ENCODE measurements at places on chromosomes 3 and 15.

- DNase-seq = no peak
These were observed at the start of gene ECE2 for GRCh38 chr3:184275961-184276910. Gene ECE2 (plus strand): TSS chr3:184276022. CDS start chr3:184276154, 132 bp downstream.

DNA sequence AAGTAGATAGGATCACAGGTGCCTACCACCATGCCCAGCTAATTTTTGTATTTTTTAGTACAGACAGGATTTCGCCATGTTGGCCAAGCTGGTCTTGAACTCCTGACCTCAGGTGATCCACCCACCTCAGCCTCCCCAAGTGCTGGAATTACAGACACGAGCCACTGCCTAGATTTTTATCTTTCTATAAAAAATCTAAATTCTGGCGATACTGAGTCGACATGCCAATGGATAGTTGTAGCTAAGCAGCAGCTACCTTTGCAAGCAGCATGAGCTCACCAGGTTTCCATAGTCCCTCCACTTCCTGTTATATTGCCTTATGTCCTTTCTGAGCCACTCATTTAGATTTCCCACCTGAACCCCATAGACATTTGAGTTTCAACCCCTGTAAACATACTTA, 13.1 kb upstream of the FMN1 start:
- DNase-seq = no peak

GRCh38 chr15:44250566-44251205, 37.8 kb upstream of the GOLM2 start:
- DNase-seq = no peak

GRCh38 chr3:184339001-184339400, 1.6 kb downstream of the FAM131A start:
- DNase-seq = no peak

DNA sequence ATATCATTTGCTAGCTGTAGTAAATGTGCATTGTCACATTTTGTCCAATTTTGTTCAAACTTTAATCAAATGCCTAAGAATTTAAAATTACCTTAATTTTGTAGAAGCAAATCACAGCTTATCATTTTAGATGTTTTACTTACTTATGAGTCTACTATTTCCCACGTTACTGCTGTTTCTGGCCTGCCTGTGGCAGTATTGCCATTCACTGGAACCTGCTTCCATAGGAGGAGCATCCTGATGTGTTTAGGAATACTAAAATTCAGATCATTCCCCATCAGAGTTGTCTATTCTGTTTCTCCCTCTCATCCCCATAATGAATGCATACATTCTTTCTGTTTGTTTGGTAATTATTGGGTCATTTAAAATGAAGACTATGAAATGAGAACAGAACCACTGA, 119.5 kb upstream of the SNRPN start:
- no peak for DNase-seq

GRCh38 chr3:75337226-75337900, 326.8 kb upstream of the FRG2C start:
- no peak for DNase-seq

GRCh38 chr3:194312186-194312742, 38.9 kb downstream of the CPN2 start:
- no peak for DNase-seq

DNA sequence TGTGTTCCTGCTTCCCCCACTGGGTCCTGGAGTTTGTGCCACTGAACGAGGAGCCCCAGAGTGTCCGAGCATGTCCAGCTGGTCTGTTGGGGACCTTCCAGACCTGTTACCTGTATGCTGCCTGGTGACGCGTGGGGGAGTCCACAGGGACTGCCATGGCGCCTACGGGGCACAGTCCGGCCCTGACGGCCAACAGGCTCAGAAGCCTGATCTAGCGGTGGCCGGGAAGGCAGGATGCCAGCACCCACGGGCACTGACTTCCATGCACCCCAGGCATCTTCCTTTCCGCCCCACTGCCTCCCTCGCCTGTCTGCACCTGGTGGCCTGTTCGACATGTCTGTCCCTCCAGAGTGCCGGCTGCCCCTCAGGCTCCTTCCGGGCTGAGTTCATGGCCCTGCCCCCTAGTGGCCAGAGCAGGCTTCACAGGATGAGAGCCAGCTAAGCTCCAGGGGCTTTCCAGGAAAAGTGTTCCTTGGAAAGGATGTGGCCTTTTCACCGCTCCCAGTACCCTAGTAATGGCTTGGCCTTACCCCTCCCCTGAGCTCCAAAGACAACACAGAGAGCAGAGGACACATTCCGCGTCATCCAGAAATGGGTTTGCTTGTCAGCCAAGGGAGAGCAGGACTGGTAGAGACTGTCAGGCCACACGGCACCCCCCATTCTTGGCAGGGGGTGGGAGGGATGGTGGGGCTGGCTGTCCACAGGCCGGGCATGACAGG, 35.7 kb downstream of the NGRN start:
- no peak for DNase-seq

GRCh38 chr3:40766396-40766795, 241.6 kb downstream of the ZNF621 start:
- DNase-seq = no peak

DNA sequence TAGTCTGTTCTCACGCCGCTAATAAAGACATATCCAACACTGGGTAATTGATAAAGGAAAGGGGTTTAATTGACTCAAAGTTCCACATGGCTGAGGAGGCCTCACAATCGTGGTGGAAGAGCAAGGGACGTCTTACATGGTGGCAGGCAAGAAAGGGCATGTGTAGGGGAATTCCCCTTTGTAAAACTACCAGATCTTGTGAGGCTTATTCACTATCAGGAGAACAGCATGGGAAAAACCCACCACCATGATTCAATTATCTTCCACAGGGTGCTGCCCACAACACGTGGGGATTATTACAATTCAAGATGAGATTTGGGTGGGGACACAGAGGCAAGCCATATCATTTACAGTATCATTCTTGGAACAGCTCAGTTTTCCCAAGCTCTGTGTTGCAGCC, 268.0 kb downstream of the SUCLG2 start:
- DNase-seq = no peak

DNA sequence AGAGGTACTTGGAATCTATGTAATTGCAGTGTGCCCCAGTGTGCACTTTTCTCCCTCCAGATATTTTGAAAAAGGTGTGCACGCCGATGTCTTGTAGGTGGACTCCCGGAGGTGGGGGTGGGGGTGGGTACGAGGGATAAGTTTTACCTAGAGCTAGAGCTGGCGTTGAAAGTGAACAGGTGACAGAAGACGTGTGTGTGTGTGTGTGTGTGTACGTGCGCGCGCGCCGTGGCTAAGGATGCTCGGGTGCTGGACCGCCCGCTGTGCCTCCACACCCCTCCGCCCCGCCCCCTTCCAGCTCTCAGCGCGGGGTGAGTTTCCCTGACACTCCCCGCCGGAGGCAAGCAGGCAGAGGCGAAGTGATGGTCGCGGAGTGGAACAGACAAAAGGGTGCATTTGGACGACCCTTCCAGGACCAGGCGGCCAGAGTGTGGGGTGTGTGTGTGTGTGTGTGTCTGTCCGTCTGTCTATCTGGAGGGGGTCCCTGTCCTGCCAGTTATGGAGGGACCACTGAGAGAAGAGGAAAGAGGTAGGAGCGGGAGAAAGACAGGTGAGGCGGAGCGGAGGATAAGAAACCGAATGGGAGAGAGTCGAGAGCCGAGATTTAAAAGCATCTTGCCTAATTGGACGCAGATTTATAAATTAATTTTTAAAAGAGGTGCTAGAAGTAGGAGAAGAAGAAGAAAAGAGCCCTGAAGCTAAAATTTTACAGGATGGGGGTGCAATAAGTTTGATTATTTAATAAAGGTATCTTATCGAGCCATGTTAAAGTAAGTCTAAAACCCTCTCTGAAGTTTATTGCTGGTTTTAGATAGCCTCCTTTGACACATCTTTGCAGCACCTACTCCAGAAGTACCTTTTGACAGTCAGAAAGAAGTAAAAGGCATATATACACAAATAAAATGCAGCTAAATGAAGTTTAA, 335.8 kb upstream of the THRB start:
- DNase-seq = no peak

DNA sequence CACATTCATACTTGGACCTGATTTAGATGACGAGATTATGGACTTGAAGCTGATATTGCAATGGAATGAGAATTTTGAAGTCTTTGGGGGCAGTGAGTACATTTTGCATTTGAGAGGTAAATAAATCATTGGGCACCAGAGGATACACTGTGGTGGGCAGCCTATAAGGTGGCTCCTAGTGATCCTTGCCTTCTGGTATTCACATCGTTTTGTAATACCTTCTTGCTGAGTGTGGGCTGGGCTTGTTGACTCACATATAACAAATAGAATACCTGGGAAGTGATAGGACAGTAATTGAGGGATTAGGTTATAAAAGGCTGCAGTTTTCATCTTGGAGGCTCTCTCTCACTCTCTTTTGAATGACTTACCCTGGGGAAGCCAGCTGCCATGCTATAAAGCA, 605.5 kb upstream of the KCNMB2 start:
- no peak for DNase-seq

- no peak for DNase-seq
These were observed 69.4 kb upstream of the FOXP1 start for GRCh38 chr3:71652781-71653413.

DNA sequence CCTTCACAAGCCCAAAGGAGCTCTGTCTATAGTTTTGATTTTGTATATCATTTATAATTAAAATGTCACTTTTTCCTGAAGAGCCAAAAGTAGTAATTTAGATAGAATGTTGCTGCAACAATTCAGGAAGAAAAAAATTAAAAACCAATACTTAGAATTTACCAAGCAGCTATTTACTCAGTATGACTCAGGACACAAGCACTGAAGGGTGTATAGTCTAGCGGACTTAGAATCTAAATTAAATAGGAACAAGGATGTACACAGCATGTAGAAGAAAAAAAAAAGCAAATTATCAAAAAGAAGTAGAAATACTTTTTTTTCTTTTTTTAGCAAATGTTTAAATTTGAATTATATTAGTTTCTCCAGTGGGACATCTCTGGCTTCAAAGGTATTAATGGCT, 31.6 kb downstream of the PGBD4 start:
- no peak for DNase-seq

DNA sequence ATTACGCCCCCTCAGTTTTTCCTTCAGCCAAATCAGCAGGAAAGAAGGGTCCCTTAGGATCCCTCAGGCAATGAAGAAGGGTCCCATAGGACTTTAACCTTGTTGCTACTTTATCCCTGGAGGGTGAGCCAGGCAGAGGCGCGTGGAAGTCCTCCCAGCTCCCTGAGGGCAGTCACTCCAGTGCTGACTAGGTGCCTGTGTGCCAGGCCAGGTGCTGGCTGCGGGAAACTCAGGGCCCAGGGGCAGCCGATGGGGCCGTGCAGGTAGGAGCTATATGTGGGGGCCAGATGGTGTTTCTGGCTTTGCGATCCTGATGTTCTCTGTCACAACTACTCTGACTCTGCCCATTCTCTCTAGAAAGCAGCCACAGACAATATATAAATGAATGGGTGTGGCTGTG, 42.8 kb upstream of the IQSEC1 start:
- no peak for DNase-seq

- DNase-seq = no peak
These were observed 10.4 kb downstream of the TSPAN3 start for GRCh38 chr15:77060546-77060945.

- no peak for DNase-seq
These were observed 5.3 kb upstream of the GNAT1 start for GRCh38 chr3:50186096-50186495.

DNA sequence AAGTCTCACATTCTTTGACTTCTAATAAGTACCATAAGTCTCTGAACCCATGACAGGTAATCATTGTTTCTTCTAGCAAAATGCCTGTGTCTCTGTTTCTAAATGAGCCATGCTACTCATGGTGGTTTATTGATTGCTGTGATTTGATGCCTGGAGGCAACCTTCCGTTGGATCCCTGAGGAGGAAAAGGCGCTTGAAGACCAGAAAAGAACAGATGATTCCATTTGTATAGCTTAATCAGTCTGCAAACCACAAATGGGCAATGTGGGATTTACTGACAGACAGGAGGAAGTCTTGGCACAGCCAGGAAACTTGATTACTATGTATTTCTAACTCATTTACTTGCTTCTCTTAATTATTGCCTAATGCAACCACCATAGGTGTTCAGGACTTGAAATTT, 103.1 kb upstream of the MRPL3 start:
- DNase-seq = no peak

GRCh38 chr15:72372361-72372760, 3.5 kb downstream of the HEXA start:
- no peak for DNase-seq

DNA sequence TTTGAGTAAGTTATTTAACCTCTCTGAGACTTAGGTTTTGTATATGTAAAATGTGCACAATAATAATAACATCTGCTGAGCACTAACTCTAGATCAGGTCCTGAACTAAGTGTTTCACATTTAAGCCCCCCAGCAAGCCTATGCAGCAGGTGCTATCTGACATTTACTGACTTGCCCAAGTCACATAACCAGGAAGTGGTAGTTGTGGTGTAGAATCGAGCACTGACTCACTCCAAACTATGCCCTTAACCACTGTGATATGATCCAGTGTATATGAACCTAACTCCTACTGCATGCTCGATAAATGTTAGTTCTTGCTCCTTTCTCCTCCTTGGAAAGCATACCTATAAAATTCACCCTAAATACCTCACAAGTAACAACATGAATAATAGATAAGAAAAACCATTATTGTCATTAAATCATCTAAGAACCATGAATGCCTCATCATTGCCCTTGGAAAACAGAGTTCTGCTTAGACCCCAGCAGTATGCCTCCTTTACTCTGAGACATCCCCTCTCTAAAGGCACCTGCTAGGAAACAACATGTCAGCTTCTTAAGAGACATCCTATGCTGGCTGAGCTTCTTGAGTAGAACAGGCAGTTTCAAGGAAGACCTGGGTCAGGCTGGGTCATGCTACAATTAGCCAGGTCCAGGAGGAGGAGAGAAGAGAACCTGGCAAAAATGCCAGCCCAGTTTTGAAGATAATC, 3.0 kb upstream of the SHC4 start:
- DNase-seq = peak; percentile 27

- DNase-seq = no peak
These were observed 1.3 kb downstream of the ELL3 start for GRCh38 chr15:43775411-43775965.

DNA sequence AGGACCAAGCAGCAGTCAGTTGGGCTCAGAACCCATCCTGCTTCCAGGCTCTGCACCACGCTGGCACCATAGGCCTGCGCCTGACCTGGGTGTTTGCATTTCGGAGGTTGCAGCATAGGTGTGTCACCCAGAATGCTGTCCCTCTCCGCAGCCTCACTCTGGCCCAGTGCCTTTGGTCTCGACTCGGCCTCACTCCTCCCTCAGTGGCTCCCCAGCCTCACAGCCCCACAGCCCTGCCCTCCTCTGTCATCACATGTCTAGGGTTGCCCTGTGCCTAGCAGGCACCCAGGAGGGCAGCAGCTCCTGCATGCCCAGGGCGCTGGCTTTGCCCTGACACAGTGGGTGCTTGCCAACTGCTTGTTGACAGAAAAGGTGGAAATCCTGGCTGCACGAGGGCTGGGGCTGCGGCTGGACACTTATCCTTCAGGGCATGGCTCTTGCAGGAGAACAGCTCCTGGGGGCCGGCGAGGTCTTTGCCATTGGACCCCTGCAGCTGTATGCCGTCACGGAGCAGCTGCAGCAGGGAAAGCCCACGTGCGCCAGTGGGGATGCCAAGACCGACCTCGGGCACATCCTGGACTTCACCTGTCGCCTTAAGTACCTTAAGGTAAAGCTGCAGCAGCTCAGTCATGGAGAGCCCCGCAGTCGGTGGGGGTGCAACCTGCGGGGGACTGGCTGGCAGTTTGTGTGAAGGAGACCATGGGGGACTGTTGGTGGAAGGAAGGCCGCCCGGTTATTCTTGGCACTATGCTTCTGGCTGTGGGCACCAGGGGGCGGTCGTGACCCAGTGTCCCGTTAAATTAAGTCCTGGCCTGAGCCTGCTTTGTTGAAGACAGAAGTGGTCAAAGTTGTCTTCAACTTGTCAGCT, 16.2 kb downstream of the NISCH start:
- no peak for DNase-seq

All from stimulated activated CD8-positive, alpha-beta memory T cell treated with anti-CD3 and anti-CD28 coated beads, Interleukin-15, amount 100 ng/mL, for 4 hours (primary cell).